ENCODE measurements at places on chromosomes 2 and 18. TPM values are rescaled to one million over a fixed set of nuclear protein-coding genes. Genes with fewer than 3 reads are reported as not detected.

Gene CMPK2
- 4.5 TPM for total RNA-seq

Gene ASB18
- not detected for total RNA-seq

Gene SP140
- total RNA-seq: 0.11 TPM

Gene FAM237A
- not detected for total RNA-seq

GRCh38 chr2:109554758-109555157, 59.0 kb downstream of the SEPTIN10 start:
- no peak for DNase-seq

DNA sequence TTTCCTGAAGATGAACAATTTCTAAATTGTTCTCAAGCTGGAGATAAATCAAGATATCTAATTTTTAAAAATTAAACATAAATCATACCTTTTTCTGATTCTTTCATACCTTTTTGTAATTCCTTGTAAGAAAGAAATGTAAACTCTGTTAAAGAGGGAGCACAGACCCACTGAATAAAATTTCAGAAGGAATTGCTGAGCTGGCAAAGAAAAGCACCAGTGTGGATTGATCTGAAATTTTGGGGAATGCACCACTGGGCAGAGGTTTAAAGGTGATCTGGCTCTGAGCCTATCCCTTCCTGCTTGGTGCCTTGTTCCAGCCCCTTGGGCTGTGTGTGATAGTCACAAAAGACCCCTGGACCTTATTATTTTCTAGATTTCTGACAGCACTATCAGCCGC, 118.3 kb upstream of the THSD7B start:
- no peak for DNase-seq

DNA sequence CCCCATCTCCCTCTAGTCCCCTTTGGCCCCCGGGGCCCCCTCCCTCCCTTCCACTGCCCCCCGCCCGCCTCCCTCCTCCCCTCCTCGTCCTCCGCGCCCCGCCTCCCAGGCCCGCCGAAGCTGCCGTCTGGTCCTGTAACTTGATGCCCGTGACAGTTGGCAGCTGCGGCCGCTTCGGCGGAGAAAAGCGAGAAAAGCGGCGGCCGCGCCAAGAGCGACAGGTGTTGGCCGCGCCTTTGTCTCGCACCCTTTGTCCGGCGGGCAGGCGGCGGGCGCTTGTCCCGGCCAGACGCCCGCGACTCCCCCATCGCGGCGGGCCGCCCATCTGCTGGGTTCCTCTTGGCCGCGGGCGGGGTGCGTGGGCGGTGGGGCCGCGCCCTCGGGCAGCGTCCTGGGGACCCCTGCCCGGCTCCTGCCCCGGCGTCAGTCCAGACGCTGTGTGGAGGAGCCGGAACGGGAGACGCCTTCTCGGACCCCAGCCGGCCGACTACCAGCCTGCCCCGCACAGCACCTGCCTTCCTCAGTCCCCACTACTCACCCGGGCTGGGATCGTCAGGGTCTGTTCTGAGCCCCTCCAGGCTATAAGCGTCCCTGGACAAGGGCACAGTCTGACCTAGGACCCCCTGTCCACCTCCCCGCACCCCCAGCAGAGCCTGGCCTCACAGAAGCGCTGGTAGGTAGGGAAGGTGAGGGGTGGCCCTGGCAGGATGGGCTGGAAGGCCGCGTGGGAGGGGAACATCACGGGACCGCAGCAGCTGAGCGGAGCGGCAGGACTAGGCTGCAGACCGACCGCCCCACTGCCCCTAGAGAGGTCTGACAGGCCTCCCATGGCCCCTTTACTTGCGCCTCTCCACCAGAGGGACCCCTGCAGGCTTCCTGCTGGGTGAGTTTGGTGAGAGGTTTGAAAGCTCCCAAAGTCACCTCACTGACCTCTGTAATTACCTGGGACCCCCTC, 1.2 kb upstream of the HES6 start:
- DNase-seq: peak; percentile 55

DNA sequence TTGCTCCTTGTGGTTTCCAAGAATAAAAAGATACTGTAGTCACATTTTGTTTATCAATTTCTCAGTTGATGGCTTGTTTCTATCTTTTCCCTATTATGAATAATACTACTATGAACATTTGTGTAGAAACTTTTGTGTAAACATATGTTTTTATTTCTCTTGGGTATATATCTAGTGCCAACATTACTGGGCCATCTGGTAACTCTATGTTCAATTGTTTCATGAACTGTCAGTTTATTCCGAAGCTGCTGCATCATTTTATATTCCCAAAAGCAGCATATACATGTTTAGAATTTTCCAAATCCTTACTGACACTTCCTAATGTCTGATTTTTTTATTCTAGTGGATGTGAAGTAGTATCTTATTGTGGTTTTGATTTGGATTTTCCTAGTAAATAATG, 737.6 kb upstream of the TMEFF2 start:
- DNase-seq: no peak

DNA sequence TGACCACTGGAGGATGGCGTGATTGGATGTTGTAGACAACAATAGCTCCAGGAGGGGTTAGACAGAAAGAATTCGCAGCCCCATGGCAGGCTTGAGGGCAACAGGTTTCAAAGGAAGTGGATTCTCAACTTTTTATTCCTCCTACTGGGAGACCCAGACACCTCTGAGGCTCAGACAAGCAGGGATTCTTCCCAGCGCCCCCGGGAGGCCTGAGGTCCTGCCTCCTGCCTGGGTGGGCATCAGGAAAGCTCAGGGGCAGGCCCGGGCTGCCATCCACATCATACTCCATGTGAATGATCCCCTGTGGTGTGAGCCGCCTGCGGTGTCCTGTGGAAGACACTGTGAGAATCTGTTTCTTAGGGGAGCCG, 203.5 kb downstream of the CYP26B1 start:
- no peak for DNase-seq
